ENCODE measurements at places on chromosomes 5 and 9. TPM values are rescaled to one million over a fixed set of nuclear protein-coding genes. Genes with fewer than 3 reads are reported as not detected.

Gene TUSC1
- total RNA-seq = 15.2 TPM

Gene C1QTNF2
- 16.9 TPM for total RNA-seq

Gene SLC9A3
- 3.1 TPM for total RNA-seq

Gene FOXD4L5
- 0.22 TPM for total RNA-seq

Gene SLC1A1
- 9.8 TPM for total RNA-seq

Gene GPR150
- not detected for total RNA-seq

Gene LECT2
- total RNA-seq = not detected

Gene RAB14
- 63.3 TPM for total RNA-seq

Gene TAS2R1
- total RNA-seq = not detected

Gene CAVIN4
- 31.4 TPM for total RNA-seq

Gene SLC6A7
- 0.11 TPM for total RNA-seq

Gene SWI5
- total RNA-seq = 20.0 TPM

Gene TRAPPC13
- total RNA-seq = 52.0 TPM

Gene ODF2
- total RNA-seq = 39.6 TPM

Gene TMEM232
- total RNA-seq = 11.8 TPM

Gene IL5
- total RNA-seq = not detected

Gene SSNA1
- total RNA-seq = 51.1 TPM

Gene TMEM245
- 99.2 TPM for total RNA-seq

Gene THBS4
- total RNA-seq = 217 TPM

Gene HTR1A
- not detected for total RNA-seq

Gene PTPDC1
- 21.9 TPM for total RNA-seq

Gene IFNA2
- not detected for total RNA-seq

Gene ZNF608
- total RNA-seq = 144 TPM

Gene NR2F1
- 82.4 TPM for total RNA-seq

Gene FAM221B
- total RNA-seq = not detected

Gene COL23A1
- total RNA-seq = 6.9 TPM

Gene ANKRD18A
- 4.6 TPM for total RNA-seq
